ENCODE measurements at places on chromosomes 4 and X. TPM values are rescaled to one million over a fixed set of nuclear protein-coding genes. Genes with fewer than 3 reads are reported as not detected.

DNA sequence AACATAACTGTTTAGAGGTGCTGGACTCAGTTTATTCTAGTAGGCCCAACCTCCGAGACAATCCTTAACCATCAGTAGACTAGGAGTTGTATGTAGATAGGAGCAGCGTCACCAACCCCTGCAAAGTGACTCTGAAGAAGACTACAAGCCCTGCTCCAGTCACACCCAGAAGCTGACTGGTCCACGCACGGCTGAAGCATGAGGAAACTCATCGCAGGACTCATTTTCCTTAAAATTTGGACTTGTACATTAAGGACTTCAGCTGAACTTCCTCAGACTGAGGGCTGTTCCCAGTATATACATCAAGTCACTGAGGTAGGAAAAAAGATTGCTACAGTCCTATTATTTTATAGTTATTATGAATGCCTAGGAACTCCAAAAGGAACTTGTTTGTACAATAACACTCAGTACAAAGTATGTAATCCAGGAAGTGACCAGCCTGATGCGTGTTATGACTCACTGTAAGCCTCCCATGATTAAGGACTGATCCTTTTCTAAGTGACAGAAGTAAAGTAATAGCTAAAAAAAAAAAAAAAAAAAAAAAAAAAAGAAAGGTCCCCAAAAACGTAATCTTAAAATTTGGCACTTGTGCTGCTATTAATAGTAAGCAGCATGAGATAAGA, 41.6 kb upstream of the UGT2B7 start:
- DNase-seq = peak; percentile 94

- DNase-seq = peak; percentile 96
Observed at GRCh38 chr4:140308366-140309123, 64.9 kb upstream of the SCOC start.

GRCh38 chrX:69109706-69110105, 55.5 kb downstream of the PJA1 start:
- DNase-seq = peak; percentile 78

GRCh38 chr4:45927641-45928040, 196.2 kb downstream of the GABRG1 start:
- DNase-seq = no peak

DNA sequence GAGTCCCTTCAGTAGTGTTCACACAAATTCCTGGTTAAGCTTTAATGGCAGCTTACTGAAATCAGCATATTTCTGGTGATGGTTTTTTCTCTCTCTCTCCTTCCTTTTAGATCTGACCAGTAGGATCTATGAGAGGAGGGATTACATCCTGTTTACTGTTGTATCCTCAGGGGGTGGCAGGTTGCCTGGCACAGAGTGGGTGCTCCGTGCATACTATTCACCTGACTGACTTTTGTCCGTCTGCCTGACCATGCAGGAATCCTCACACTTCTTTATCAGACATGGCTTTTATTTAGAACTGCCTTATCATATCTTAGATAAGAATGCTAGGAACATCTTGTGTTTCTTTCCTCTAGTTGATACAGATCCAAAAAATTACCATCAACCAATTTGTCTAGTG, 29.6 kb downstream of the MCUB start:
- DNase-seq = no peak

DNA sequence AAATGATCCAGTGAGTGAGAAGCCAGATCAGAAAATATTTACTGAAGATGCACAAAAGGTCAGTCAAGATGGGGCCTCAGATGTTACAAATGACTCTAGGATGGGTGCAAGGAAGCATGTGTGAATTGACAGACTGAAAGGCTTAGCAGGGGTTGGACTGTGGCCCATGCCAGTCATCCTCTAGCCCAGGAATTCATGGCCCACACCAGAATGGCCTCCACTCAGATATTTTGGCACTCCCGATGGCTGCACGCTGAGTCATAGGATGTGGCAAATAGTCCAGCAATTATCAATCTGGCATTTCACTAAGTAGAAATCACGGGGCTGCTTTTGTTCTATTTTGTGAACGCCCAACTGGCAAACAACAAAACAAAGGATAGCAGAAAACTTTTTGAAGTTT, 406.5 kb downstream of the IQCM start:
- DNase-seq = peak; percentile 84

DNA sequence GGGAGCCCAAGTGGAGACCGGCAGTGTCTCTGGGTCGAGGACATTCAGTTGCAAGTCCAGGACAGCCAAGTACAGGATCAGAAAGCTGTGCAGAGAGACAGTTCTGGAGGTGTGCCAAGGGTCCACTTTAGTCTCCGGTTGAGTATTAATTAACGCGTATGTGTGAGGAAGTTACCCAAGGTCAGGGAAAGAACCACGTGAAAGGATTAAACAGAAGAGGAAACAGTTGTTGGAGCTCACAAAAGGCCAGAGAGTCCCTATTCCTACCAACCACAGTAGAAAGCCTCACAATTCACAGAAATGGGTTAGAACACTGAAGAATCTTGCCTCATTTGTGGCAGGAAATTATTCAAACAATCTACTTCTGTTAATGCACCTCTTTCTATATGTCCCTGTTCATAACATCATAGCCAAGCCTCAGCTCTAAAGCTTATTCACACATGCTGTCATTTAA, 17.9 kb upstream of the NSUN7 start:
- DNase-seq = no peak

DNA sequence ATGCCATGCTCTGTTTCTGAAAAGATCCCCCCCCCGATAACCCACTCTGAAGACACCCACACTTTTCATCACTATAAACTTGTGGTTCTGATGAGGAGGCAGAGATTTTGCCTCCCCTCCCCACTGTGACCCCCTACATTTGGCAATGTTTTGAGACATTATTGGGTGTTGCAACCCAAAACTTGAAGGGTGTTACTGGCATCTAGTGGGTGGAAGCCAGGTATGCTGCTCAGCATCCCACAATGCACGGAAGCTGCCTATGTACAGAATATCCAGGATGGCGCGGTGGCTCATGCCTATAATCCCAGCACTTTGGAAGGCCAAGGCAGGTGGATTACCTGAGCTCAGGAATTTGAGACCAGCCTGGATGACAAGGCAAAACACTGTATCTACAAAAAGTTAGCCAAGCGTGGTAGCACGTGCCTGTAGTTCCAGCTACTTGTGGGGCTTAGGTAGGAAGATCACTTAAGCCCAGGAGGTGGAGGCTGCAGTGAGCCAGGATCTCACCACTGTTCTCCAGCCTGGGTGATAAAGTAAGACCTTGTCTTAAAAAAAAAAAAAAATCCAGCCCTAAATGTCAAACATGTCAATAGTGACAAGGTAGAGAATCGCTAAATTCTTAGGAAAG, 87.3 kb downstream of the SCD5 start:
- no peak for DNase-seq

- peak; percentile 68 for DNase-seq
Observed at GRCh38 chr4:104870495-104871233, 276.0 kb upstream of the TET2 start.

DNA sequence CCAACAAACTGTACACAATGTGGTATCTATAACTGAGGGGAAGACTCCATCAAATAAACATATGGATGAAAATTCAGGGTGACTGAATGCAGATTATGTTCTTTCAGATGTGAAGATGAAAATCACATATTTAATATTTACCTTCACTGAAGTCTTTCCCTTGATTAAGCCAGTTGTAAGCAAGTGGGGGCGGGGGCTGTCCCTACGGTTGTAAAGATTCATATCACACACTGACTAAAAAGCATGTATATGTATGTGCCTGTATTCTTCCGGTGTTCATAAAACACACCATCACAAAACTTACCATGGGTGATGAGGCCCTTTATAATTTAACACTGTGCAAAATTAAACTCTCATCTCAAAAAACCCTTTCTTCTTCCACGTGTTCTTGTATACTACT, 1.3 kb downstream of the TAB3 start:
- DNase-seq = no peak

GRCh38 chr4:11614426-11614825, 185.7 kb upstream of the HS3ST1 start:
- peak; percentile 98 for DNase-seq

GRCh38 chr4:187268940-187269339, 545.3 kb upstream of the FAT1 start:
- DNase-seq = peak; percentile 90

GRCh38 chr4:24468071-24468470, 116.3 kb downstream of the DHX15 start:
- DNase-seq = no peak

- no peak for DNase-seq
Observed at GRCh38 chr4:164606478-164606877, 147.5 kb upstream of the SMIM31 start.

DNA sequence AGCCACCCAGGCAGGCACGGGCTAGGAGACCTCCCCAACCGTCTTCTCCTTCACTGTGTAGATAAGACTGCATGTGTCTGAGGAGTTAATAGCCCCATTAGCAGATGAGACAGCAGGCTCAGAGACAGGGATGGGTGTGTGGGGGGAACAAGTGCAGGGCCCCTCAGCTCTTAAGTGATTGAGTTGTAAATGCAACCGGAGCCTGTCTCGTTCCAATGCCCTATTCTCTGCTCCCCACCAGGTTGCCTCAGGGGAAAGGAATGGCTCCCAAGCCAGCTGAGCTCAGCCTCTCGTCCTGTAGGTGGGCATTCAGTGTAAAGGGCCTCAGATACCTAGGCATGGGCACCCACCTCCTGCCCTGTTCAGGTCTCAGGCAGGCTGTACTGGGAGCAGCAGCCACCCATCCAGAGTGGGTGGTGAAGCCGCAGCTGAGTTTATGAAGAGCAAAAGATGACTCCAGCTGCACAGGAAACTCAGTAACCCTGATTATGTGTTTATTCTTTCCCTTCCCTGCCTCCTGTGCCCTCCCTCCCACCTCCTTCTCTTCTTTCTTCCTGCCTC, 87.3 kb downstream of the PJA1 start:
- DNase-seq = no peak

GRCh38 chrX:13646154-13646549, 6.8 kb upstream of the TCEANC start:
- DNase-seq = peak; percentile 37

DNA sequence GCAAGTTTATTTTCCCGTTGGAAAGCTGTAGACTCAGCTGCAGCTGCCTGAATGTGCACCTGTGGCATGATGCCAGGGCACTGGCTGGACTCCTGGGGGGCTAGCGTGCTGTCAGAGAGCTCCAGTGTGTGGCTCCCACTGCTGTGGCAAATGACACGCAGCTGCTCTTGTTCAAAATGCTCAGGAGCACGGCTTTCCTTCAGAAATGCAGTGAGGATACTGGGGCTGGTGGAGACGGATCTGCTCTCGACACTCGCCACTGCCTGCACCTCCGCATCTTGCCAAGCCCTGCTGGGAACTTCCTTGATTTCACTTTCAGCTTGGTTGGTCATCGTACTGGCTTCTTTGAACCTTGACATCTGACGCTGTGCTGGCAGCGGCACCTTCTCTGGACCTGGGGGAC, 58.7 kb downstream of the GPRIN3 start:
- DNase-seq = no peak

DNA sequence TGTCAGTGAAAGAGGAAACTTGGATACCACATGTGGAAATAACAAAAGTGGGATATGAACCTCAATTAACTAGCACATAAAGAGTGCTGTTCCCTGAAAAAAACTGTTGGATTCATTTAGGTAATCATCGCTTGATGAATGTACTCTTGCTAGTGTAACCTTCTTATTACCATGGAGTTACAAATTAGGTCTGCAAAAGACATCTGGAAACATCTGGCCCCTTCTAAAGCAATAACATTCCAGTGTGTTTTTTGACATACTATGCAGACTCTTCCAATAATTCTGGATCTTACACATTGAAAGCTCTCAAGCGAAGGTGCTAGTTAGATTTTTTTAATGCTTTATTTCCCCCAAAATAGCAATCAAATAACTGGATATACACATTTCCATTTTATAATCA, 134.6 kb downstream of the ATP10D start:
- no peak for DNase-seq

- no peak for DNase-seq
Observed at GRCh38 chrX:41863343-41864203, 59.8 kb downstream of the CASK start.

DNA sequence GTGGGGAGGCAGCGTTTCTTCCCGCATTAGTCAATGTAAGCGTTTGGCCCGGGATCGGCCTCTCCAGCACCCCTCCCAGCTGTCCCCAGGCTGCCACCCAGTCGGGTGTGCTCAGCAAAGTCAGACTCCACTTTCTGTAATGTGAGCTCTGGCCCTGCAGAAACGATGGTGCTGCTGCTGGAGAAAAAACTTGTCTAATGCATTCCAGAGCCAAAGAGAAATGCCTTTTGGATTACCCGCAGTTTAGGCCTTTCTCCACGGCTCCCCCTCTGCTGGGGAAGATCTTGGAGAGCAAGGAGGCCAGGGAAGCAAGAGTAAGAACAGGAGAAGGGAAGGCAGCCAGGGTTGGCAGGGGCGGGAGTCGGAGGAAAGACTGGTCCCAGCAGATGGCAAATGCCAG, 55.2 kb downstream of the ELF4 start:
- no peak for DNase-seq

DNA sequence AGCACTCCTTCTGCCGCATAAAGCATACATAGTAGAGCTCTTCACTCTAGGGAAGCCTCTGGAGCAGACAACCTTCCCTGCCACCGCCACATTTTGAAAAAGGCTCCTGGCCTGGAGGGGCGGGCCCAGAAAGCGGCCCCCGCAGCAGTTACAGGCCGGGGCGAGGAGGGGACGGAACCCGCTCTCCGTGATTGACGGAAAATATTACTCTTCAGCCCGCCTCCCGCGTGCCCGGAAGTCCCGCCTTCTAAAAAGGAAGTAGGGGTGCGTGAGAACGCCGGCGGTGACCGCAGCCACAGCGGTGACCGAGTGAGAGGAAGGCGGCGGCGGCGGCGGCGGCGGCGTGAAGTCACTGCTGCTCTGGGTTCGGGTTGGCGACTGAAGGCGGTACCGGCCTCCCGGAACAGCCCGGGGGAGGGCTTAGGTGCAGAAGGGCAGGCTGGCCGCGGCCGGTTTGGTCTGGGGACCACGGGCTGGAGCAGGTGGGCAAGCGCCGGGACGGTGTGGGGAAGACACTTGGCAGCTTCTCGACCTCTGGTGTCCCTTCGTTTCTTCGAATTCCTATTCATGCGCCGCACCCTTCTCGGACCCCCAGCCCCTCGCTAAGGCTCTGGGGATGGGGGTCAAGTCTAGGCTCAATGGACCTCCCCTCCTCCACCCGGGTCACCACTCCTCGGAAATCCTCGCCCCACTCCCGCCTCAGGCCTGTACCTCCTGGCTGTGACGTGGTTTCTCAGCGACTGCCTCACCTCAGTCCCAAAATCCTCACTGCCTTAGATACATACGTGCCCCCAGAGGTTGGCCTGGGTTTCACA, at the start of gene HCCS:
TSS of gene HCCS (plus strand) at position 296 of the 815 bp plus-strand sequence. CDS start 729 bp downstream, outside the sequence.
- DNase-seq = peak; percentile 70

DNA sequence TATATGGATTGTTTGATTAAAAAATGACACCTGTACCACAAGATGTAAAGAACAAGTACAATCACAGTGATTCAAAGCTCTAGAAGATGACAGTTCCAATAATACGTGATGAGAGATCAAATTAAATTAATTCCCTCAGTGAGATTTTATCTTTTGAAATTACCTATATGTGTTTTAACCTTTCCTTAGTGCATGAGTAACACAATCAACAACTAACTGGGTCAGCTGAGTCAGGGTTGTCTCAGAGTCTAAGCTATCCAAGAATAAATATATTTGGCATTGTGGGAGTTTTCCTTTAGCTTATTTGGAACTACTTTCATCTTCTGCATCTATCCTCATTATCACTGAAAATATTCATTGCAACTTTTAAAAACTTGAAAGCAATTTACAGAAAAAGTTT, 162.8 kb downstream of the WDFY3 start:
- DNase-seq = peak; percentile 75

The MRPS18C gene
- 31.2 TPM for total RNA-seq

The NXF2 gene
- not detected for total RNA-seq

The TCEAL6 gene
- not detected for total RNA-seq

The CYSLTR1 gene
- not detected for total RNA-seq

The SLBP gene
- total RNA-seq = 62.9 TPM

The LONRF3 gene
- 0.79 TPM for total RNA-seq

The DKK2 gene
- total RNA-seq = not detected

The NOX1 gene
- total RNA-seq = not detected

The FGA gene
- total RNA-seq = not detected
